ENCODE measurements at places on chromosomes 1 and 21.

- DNase-seq = no peak
These were observed 24.0 kb upstream of the CCDC181 start for GRCh38 chr1:169451218-169451824.

DNA sequence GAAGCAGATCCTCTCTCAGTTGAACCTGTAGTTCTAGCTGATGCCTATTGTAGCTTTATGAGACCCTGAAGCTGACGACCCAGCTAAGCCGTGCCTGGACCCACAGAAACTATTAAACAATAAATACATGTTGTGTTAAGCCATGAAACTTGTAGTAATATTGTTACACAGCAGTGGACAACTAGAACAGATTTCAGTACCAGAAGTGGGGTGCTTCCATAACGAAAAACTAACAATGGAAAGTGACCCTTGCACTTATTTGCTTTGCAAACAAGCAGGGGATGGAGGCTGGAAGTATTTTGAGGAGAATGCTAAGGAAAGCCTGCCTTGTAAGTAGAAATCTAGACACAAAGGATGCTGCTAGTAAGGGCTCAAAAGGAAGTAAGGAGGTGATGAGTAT lies 18.1 kb upstream of the HEATR1 start:
- DNase-seq = no peak

DNA sequence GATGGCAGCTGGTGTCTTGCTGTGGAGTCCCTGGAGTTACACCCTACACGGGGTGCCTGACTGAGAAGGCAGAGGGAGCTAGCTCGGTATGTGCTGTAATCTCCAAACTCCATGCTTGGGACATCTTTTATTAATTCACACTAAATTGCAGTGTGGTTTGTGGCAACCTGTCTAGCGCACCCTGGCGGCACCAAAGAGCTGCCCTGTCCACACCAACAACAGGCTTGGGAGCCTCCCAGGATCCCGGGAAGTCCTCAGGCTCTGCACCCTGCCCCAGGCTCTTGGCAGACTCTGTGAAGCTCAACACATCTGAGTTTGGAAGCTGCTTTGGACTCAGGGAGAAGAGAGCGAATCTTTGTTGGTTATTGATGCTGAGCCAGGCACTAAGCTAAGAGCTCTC lies 138.9 kb downstream of the IGSF21 start:
- DNase-seq = no peak

DNA sequence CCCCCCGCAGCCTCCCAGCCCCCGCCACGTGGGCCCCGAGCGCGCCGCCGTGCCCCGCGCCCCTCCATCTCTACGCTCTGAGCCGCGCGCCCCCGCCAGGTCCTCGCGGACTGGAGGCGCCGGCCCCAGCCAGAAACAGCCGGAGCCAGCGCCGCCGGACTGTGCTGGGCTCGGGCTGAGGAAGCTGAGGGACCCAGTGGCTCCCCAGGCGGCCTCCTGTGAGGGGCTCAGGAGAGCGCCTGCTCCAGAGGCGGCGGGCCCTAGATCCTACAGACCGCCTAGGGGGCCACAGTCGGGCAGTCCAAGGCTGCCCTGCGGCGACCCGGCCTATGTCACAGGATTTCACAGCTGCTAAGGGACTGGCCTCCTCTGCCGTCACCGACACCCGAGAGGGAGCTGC lies 82.1 kb downstream of the NENF start:
- no peak for DNase-seq

GRCh38 chr1:78688697-78689096 lies 39.1 kb downstream of the IFI44 start:
- DNase-seq = no peak

GRCh38 chr1:50473513-50473912 lies 50.3 kb upstream of the DMRTA2 start:
- DNase-seq = no peak

GRCh38 chr1:53681977-53682685 lies 56.8 kb downstream of the GLIS1 start:
- peak; percentile 61 for DNase-seq

DNA sequence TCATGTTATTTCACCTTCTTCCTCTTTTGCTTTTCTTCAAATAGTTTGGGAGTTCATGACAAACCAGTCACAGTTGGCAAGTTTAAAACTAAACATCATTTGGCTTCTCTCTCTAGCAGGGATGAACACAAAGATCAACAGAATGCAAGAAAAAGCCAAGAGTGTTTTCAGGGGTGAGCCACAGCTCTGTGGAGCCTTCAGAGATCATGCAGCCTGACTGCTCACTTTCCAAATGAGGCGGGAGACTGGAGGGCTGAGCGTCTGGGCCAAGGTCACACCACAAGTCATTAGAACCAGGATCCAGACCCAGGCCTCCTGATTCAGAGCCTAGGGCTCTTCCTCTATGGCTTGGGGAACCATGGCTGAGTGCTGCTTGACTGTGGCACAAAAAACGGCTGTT lies 2.7 kb downstream of the DPT start:
- no peak for DNase-seq

- no peak for DNase-seq
These were observed 24.2 kb upstream of the CR2 start for GRCh38 chr1:207429963-207430362.

DNA sequence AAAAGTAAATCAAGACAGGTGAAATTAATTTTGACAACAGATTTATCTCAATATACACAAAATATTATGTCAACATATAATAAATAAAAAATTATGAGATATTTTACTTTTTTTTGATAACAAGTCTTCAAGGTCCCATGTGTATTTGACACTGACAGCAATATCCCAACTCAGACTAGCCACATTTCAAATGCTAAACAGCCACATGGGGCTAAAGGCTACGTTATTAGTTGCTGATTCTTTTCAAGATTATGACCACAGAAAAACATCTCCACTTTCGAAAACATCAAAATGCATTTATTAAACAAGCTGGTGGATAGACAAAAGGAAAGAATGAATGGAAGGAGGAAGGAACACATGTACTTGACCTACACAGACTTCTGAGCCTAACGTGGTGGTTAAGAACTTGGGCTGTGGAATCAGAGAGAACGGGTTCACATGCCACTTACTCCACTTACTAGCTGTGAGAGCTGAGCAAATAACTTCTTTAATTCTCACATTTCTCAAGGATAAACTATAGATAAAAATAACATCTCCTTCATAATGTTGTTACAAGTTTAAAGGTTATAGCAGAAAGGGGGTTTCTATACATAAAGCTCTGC lies 13.4 kb downstream of the PTPN14 start:
- DNase-seq = no peak

DNA sequence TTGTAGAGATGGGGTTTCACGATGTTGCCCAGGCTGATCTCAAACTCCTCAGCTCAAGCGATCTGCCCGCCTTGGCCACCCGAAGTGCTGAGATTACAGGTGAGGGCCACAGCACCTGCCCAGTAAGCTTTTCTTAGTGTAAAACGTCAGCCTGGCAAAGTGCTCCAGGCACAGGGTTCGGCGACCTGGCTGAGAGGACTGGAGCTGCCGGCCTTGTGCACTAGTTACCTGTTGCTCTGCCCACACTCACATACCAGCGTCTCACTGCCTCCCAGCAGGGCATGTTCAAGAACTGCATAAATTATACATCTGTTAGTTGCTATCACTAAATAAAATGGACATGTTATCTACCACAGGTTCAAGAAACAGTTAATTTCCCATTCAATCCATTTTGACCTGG lies 55.2 kb downstream of the DEGS1 start:
- DNase-seq = no peak

DNA sequence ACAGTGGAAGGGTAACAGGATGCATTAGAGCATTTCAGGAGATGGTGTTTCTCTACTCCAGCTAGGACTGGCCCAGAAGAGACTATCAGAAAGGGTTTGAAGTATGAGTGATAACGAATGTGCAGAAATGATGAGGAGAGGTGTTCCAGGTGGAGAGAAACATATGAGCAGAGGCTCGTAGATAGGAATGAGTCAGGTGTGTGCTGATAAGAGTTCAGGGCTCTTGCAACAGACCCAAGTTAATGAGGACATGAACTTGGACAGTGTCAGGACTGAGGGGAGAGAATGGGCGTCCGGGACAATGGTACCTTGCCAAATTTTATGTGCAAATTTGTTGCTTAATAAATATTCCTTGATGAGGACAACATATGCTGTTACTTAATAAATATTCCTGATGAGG lies 183.9 kb upstream of the NFIA start:
- DNase-seq = no peak

- no peak for DNase-seq
These were observed 6.0 kb downstream of the S100A9 start for GRCh38 chr1:153363641-153364040.

- DNase-seq = no peak
These were observed 7.0 kb upstream of the ABCD3 start for GRCh38 chr1:94411237-94411636.

DNA sequence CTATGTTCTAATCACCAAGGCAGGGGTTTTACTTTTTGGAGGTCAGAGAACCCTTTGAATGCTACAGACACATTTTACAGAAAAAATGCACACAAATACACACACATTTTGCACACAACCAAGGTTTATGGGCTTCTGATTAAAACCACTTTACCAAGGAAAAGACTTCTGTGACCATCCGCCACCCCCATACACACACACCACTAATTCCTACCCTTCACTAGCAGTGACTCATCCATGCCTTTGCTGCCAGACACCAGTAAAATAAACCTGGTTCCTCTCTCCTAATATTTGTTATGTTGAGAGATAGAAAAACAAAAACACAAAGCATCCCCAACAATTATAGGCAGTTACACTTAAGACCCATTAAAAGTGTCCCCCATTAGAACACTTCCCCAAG lies 12.9 kb downstream of the PIGM start:
- DNase-seq = no peak

- DNase-seq = no peak
These were observed at the start of gene LMOD1 for GRCh38 chr1:201946224-201946908. LMOD1 (minus strand) TSS chr1:201946548; CDS start chr1:201946340, 208 bp downstream.

- DNase-seq = no peak
These were observed 8.4 kb downstream of the YBX1 start for GRCh38 chr1:42690477-42691156.

DNA sequence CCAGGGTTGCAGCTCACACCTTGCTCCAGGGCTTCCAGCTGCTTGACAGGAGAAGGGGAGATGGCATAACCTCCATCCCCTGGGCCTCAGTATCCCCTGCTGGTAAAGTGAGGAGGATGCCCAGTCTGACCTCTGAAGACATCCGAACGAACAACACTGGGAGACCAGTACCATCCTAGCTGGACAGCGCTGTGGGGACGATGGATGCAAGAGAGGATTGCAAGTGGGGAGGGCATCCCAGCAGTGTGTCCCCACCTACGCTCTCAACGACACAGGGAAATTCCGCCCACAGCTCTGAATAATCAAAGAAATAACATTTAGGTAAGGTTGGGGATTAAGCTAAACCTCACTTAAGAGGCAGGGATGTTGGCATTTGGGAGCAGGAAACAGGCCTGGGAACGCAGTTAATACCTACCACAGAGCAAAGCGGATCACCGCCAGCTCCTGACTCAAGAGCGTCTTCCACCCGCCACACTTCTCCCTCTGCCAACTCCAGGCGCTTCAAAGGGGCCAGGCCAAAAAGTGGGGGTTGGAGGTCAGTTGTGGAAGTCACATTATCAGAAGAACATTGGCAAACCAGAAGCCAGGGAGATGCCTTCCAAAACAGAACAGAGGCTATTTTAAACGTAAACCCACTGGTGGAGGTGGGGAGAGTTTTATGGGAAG lies 47.6 kb downstream of the SSBP3 start:
- DNase-seq = no peak

- no peak for DNase-seq
These were observed 32.9 kb downstream of the KCNN3 start for GRCh38 chr1:154837034-154837671.

DNA sequence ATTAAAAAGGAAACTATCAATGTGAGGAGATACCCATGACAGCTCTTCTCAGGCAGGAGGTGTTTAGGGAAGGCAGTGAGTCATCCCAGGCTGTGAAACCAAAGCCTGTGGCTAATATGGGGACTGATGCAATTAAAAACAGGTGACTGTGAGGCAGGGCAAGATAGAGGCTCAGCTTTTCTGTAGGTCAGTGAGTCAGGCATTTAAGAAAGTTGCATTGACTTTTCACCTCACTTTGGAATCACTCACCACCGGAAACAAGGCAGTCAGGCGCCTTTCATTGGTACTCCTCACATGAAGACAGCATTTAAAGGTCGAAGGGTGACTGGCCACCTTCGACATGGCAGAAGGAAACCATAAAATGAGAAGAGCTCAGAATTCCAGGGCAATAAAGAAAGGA lies 54.5 kb downstream of the PAPPA2 start:
- no peak for DNase-seq

DNA sequence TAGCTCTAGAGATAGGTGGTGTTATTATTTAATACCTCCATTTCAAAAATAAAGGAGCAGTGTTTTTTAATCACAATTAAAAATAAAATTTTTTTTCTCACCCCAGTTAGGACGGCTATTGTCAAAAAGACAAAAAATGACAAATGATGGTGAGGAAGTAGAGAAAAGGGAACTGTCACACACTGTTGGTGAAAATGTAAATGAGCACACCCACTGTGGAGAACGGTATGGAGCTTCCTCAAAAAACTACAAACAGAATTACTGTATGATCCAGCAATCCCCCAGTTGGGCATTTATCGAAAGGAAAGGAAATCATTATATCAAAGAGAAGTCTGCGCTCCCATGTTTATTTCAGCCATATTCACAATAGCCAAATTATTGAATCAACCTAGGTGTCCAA lies 148.7 kb upstream of the NR5A2 start:
- no peak for DNase-seq

- no peak for DNase-seq
These were observed 49.4 kb upstream of the ROR1 start for GRCh38 chr1:63724375-63724899.

DNA sequence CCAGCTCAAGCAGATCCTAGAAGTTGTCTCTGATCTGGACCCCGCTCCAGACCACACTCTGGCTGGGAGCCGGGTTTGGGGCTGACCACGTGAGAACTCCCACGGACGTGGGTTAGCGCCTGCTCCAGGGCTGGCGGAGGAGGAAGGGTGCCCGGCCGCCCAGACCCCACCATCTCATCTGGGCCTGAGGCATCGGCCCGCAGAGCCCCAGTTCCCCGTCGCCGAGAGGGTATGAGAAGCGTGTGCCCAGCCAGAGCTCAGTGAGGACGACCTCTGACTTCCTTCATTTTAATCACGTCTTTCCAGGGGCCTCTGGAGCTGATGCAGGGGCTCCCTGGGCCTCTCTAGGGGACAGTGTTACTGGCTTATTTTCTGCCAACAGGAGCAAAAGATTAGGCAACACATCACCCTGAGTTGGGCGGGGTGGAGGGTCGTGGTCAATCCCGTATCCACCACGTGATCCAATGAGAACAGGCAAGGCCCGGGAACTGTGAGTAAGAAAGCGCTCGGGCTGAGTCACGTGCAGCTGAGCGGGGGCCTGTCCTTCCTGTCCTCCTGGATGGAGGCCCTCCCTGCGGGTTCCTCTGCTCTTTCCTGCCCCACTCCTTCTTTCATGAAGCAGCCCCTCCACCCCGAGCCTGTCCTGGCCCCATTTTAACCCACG lies 81.1 kb downstream of the SIK1 start:
- DNase-seq = peak; percentile 57

All from activated naive CD4-positive, alpha-beta T cell treated with anti-CD3 and anti-CD28 coated beads, Interleukin-2, amount 10 ng/mL, durations not matched to agents 7 days and 5 days (primary cell).